DMS79 (cell line): ENCODE measurements at places on chromosomes 5 and 9.

DNA sequence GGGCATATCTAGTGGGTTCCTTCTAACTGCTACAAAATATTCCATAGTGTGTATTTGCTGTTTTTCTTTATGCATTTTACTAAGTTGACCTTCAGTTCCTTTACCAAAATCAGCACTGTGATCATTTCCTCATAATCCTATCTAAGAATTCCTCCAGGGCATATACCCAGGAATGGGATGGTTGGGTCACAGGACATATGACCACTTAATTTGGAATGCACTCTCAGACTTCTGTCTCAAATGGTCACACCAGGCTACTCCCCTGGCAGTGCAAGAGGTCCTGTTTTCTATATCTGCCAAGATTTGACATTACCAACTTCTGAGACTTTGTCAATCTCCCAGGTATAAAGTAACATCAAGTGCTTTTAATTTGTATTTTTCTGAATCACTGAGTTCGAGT is 63.9 kb downstream of the ADAMTS12 start:
- no peak for DNase-seq

DNA sequence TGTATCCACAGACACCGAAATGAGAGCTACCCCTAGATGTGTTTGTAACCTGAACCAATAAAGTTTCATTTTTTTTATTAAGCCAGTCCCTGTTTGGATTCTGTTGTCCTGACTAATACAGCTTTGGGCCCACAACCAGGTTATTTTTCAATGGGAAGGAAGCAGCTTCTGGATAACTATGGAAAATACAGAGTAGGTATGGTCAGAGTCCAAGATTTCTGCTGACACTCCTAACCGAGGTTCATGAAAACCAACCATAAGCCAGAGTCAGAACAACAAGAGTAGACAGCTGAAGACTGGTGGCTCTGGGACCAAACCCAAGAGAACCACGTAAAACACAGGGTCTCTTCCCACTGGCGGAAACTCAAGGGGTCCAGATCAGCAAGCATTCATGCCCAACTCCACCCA is 10.8 kb downstream of the KLF9 start:
- DNase-seq = no peak

DNA sequence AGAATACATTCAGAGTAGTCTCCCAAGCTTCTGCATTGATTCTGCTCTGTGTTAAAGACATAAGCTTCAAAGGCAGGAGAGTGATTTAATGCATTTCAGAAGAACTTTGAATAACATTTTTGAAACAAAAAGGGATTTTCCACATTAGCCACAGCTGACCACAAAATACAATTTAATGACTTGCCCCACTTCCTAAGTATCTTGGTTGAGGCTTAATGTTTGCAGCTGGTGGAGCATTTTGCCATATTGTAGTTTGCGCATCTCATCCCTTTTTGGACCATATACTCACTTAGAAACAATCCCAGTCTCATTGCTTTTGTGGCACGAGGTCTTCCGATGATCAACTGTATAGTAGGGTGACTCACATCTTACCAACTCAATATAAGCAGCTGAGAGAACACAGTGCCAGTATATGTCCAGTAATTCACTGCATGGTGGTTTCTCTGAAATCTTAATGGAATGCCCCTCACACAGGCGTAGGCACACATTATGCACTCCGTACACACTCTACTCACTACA is 455.8 kb upstream of the PTGER4 start:
- no peak for DNase-seq

DNA sequence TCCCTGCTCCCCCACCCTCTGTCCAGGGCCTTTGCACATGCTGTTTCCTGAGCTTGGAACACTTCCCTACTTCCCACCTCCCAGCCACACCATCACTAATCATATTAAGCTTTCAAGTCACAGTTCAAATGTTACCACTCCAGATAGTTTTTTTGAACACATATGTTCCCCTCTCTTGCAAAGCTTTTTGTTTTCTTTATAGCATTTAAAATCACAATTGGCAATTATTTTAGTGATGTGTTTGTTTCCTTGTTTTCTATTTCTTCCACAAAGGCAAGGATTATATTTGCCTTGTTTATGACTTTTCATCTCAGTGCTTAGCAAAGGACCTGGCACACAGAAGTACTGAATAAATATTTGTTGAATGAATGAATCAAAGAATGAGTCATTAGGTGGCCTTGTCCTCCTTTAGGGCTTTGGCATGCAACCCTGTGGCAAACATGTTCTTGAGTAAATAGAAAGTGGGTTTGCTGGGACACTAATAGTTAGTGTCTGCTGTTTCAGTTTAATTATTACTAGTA is 386.8 kb downstream of the FGF10 start:
- DNase-seq = no peak

- no peak for DNase-seq
Observed at GRCh38 chr9:127875306-127875966, 2.0 kb downstream of the AK1 start.

- DNase-seq = no peak
Observed at GRCh38 chr5:101904736-101905135, 391.3 kb downstream of the SLCO4C1 start.
